SJSA1 (cell line): ENCODE measurements at places on chromosomes 6 and 20. TPM values are rescaled to one million over a fixed set of nuclear protein-coding genes. Genes with fewer than 3 reads are reported as not detected.

DNA sequence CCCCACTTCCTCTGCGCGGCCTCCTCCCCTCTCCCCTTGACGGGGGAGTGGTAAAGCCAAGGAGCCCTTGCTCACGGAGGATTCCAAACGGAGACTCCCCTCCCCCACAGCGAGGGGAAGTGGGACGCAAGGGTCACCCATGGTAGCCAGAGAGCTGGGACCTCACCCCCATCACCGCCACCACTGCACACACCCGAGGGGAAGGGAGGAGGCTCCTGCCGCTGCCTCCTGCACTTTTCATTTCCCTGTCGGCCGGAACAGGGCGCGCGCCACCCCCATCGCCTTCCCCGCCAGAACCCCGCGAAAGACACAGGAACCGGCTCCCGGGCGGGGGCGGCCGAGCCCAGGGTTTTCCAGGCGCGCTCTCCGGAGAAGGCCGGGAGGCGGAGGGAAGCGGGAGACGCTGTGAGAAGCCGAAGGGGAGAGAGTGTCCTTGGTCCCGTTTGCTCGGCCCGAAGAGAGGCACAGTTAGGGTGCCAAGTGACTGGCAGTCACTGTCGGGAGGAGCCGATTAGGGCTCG lies 789 bp downstream of the CCND3 start:
- no peaks in the 10 kb centered on the region for H3K27me3 ChIP-seq
- H3K36me3 ChIP-seq: peaks cover 57% of the 10 kb centered on the region
- H3K27ac ChIP-seq: peak overlapping the region; percentile 17
- H3K4me3 ChIP-seq: peak overlapping the region; percentile 96
- DNase-seq: peak; percentile 58
- H3K4me1 ChIP-seq: peaks cover 32% of the 10 kb centered on the region

GRCh38 chr6:163776906-163777686 lies 362.6 kb downstream of the QKI start:
- H3K36me3 ChIP-seq: no peaks in the 10 kb centered on the region
- no peaks in the 10 kb centered on the region for H3K4me1 ChIP-seq
- H3K27ac ChIP-seq: no peak overlapping the region

GRCh38 chr6:80469977-80470376 lies 363.5 kb downstream of the BCKDHB start:
- no peak for DNase-seq
- H3K27me3 ChIP-seq: no peaks in the 10 kb centered on the region
- no peaks in the 10 kb centered on the region for H3K4me1 ChIP-seq
- no peak overlapping the region for H3K4me3 ChIP-seq

DNA sequence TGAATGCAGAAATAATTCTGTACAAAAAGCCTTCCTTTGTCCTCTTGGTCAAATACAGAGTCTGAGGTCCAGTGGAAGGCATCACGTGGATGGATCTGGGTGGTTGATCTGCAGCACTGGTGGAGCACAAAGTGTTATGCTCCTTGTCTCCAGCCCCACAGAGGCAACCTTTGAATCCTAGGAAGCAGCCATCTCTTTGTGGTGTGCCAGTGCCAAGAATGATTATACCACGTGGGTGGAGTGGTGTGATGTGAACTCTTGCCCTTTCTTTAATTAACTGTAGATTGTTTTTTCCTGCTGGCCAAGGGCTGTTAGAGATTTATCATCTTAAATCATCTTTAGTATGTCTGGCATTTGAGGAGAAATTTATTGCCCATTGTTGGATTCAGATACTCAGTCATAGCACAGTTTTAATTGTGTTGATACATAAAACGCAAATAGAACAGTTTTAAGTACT lies 31.1 kb downstream of the NCOA7 start:
- no peak for DNase-seq
- peaks cover 8% of the 10 kb centered on the region for H3K4me1 ChIP-seq
- no peak overlapping the region for H3K27ac ChIP-seq
- no peaks in the 10 kb centered on the region for H3K27me3 ChIP-seq
- H3K4me3 ChIP-seq: no peak overlapping the region

The LYRM4 gene
- total RNA-seq: 21.2 and 23.0 TPM in 2 replicates

The NNAT gene
- total RNA-seq: not detected in 2 replicates

GRCh38 chr6:142887517-142887916 lies 57.5 kb downstream of the HIVEP2 start:
- peaks cover 50% of the 10 kb centered on the region for H3K4me1 ChIP-seq
- no peaks in the 10 kb centered on the region for H3K27me3 ChIP-seq
- no peaks in the 10 kb centered on the region for H3K36me3 ChIP-seq
- H3K4me3 ChIP-seq: no peak overlapping the region

- DNase-seq: no peak
- no peaks in the 10 kb centered on the region for H3K36me3 ChIP-seq
- H3K27ac ChIP-seq: no peak overlapping the region
- H3K27me3 ChIP-seq: no peaks in the 10 kb centered on the region
- H3K4me1 ChIP-seq: no peaks in the 10 kb centered on the region
These were observed 55.8 kb upstream of the HIVEP2 start for GRCh38 chr6:143000811-143001210.

DNA sequence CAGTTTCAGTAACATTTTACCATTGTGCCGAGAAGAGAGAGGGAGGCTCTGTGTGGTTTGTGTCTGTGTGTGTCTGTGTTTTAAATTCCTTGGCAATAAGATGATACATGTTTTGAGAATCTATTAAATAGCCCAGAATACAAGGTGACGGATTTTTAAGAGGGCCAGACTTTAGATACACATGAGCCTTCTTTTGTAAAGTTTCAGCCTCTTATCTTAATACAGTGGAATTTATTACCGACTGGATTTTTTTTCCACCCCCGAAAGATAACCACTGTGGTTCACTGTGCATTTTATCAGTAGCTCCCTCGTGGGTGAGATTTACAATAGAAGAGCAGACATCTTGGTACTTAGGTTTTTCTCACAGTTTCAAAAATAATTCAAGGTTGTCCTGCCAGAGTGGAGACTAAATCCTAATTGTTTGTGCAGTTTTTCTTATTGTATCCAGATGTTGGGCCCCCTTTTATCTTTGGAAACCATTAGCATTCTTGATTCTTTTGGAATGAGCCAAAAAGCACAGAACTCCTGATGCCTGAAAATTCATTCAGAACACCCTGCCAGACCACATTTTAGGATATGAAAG lies 49.9 kb downstream of the STK4 start:
- H3K27me3 ChIP-seq: no peaks in the 10 kb centered on the region
- peaks cover 10% of the 10 kb centered on the region; the same call in 1 of the 2 replicates for H3K36me3 ChIP-seq
- DNase-seq: peak; percentile 72
- H3K27ac ChIP-seq: peak overlapping the region; percentile 81
- H3K4me1 ChIP-seq: peaks cover 67% of the 10 kb centered on the region

DNA sequence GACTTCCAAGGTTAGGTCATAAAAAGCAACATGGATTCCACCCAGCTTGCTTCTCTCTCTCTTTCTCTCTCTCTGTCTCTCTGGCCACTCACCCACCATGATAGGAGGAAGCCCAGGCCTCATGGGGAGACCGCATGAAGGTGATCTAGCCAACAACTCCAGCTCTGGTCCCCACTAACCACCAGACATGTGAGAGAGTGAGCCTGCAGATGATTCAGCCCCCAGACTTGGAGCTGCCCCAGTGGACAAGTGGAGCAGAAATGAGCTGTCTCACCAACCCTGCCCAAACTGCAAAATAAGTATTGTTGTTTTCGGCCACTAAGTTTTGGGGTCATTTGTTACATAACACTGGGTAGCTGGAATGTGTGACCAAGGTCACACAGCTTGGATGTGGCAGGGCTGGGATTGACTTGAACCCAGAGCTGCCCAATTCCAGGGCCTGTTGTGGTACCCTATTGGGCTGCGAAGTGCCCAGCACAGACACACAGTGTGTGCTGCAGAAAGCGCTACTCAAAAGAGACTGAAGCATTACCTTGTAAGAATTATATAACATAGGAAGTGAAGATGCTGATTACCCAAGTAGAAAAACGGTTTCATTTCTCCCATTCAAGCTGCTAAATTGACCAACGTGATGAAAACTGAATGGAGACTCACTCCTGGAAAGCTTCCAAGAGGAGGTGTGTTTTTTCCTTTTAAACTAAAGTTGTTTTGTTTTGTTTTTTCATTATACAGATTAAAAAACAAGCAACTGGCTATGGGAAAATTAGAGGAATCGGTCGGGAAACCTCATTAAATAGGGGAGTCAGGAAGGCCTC lies 9.1 kb upstream of the TLDC2 start:
- no peak for DNase-seq
- peaks cover 10% of the 10 kb centered on the region for H3K4me1 ChIP-seq
- H3K27me3 ChIP-seq: no peaks in the 10 kb centered on the region
- no peak overlapping the region for H3K4me3 ChIP-seq

- H3K4me3 ChIP-seq: no peak overlapping the region
- no peak overlapping the region for H3K27ac ChIP-seq
- H3K27me3 ChIP-seq: no peaks in the 10 kb centered on the region
- DNase-seq: no peak
- H3K4me1 ChIP-seq: peaks cover 6% of the 10 kb centered on the region; the same call in 1 of the 2 replicates
These were observed 139.3 kb downstream of the CD164 start for GRCh38 chr6:109242925-109243324.

The SPATS1 gene
- total RNA-seq: not detected in 2 replicates

DNA sequence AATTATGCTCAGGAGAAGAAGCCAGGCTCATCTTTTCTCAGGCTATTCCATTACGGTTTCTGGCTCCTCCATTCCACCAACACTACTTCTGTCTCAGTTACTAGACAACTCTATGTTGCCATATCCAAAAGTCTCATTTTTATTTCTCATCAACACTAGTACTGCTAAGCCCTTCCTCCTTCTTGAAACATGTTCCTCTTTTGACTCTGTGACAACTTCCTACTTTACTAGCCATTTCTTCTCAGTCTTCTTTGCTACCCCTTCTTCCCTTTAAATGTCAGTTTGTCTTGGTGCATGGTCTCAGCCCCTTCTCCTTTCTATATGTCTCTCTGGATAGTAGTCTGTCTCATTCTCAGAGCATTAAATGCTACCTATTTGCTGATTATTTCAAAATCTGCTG lies 7.1 kb upstream of the ADGRG6 start:
- H3K27ac ChIP-seq: no peak overlapping the region
- DNase-seq: no peak
- H3K36me3 ChIP-seq: no peaks in the 10 kb centered on the region
- no peaks in the 10 kb centered on the region for H3K27me3 ChIP-seq

DNA sequence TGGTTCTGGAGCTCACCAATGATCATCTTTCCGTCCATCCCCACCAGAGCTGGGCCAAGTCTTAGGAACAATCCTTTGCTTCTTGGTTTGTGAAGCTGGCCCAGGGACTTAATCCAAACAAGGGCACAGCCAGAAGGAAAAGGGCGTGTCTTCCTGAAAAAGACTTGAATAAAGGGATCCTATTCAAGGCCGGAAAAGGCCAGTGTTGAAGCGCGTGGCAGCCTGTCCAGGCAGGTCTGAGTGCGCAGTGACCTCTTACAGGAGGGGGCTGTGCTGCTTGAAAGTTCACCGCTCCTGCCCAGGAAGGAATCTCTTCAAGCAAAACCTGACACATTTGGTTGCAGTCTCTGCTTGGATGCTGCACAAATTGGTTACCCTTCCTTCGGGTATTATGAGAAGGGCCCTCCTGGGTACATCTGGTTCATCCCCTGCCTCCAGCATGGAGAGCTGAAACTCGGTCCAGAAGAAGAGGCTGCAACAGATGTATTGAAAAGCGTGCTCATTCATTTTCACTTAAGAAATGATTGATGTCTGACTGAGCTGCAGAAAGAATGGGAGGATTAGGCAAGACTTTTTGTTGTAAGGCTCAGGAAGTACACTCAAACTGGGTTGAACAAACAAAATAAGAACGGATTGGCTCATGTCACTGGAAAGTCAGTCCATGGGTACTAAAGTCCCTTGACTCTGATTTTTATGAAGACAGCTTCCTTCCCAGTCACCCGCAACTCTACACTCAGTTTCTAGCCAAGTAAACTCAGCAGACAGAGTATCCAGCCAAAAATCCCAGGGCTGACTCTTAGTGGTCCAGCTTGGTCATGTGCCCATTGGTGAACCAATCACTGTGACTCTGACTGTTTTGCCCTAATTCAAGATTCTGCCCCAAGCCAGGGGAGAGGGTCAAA lies 136.3 kb downstream of the TFAP2C start:
- no peaks in the 10 kb centered on the region for H3K36me3 ChIP-seq
- no peaks in the 10 kb centered on the region; the same call in 1 of the 2 replicates for H3K4me1 ChIP-seq
- H3K27ac ChIP-seq: no peak overlapping the region
- no peak for DNase-seq

The SLC35D3 gene
- not detected in 2 replicates for total RNA-seq

- no peak overlapping the region for H3K27ac ChIP-seq
- H3K4me1 ChIP-seq: no peaks in the 10 kb centered on the region
- no peak overlapping the region for H3K4me3 ChIP-seq
- H3K27me3 ChIP-seq: peaks cover 13% of the 10 kb centered on the region
These were observed 70.7 kb downstream of the LYRM2 start for GRCh38 chr6:89567630-89568390.
